ENCODE measurements at places on chromosomes 13 and 19.

DNA sequence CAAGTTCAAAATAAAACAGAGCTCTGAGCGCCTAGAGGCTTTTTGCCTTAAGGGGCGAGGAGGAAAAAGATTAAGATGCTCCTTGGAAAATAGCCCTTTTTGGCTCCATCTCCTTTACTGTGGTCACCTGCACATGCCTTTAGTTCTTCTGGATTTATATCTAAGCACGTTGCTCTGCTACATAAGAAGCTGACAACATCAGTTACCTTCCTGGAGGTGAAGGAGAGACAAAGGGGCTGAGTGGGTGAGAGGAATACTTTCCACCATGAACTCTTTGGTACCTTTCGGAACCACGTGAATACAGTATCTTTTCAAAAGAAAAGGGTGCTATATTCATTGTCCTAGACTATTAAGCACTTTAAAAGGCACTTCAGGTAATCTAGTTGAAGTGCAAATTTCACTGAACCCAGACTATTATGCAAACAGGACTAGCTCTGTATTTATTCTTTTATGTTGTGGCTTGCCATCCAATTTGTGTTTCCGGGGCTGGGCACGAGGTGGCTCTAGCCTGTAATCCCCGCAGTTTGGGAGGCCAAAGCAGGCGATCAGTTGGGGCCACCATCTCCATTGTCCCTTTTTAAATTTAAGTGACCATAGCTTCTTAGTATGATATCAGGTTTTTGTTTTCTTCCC lies 201.5 kb downstream of the TM9SF2 start:
- no peak for DNase-seq

GRCh38 chr19:17830567-17831418 lies 9.5 kb upstream of the INSL3 start:
- peak; percentile 35 for DNase-seq

DNA sequence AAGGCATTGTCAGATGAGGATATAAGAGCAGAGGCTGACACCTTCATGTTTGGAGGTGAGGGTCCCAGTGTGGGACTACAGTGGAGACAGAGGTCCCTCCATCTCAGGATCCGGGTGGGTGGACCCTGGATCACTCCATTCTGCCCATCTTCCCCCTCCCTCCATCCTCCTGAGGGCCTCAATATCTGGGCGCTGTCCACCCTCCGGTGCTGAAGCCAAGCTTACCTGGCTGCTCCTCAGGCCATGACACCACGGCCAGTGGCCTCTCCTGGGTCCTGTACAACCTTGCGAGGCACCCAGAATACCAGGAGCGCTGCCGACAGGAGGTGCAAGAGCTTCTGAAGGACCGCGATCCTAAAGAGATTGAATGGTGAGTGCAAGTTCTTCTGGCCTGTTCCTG lies 11.9 kb downstream of the CYP4F12 start:
- DNase-seq: no peak

DNA sequence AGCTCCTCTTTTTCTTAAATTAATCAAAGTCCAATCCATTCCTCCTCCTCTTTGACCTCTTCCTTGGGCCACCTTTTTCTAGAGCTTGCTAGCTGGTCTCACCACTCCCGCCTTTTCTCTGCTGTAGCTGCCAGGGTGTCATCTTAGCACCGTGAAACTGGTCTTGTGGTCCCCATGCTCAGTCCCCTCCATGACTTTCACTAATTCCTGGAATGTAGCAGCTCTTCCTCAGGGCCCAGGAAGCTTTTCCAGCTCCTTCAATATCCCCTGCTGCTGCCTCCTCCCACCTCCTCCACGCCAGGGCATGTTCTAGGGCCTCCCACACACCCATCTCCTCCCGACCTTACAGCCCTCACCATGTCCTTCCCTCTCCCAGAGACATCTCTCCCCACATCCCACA lies 222.2 kb downstream of the MYO16 start:
- DNase-seq: no peak

DNA sequence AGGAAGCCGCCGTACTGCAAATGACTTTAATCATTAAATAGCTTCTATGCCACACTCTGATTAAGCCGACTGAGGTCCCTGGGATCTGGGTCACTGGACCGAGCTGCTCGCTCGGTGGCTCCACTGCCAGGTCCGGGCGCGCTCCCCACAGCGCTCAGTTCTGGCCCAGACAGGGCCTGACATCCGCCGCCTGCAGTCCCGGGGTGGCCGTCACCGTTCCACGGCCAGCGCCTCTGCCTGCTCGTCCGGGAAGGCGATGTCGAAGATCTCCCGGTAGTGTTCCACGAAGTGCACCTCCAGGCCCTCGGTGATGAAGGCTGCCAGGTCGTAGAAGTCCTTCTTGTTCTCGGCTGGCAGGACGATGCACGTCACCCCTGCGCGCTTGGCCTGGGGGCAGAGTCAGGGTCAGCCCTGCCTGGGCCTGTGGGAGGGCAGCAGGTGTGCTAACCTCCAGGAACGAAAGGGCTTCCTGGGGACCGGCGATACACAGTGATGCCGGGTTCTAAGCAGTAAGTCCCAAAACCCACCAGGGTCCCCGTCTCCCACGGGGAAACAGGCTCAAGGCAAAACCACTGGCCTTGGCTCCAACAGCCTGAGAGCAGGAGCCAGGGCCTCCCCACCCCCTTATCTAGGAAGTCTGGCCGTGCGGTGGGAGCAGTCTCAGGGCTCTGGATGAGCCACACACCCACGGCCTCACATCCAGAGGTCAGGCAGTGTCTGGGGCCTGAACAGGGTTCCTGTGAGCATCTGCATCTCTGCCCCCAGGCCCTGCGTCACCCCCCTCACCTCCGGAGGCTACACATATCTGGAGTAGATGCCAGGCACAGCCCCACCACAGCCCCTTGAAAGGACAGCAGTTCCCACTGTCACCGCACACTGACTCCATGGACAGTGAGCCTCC lies 2.0 kb downstream of the RPL36 start:
- no peak for DNase-seq

DNA sequence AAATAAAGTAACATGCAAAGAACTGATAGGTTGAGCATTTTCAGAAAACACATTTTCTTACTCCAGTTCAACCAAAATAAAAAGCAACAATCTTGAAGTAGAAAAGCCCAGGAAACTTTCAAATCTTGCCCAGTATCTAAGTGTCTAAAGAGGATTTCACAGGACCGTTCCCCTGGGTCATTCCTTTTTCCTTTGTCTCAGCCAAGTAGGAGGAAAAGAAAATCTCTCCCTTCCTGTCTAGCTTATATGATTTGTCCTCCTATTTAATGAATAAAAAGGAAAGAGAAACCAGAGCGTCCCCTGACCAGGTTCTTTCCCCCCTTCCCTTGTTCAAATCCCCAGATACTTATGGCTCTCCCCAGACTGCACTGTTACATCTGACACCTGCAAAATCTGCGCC lies 248.0 kb downstream of the KCTD12 start:
- no peak for DNase-seq

- no peak for DNase-seq
Observed at GRCh38 chr19:16330806-16331690, 6.4 kb downstream of the KLF2 start.

DNA sequence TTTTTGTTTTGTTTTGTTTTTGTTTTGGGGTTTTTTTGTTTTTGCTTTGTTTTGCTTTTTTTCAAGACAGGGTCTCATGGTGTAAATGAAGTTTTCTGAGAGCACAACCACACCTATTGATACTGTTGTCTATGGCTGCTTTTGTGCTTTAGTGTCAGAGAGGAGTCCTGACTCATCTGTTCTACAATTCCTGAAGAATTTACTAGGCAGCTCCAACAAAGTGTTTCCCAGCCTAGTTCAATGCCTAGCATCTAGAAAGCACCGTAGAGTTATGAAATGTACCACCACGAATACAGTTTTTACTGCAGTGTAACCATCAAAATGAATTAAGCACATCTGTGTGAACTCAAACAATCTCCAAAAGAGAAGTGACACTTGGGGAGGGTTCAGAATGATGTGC lies 21.2 kb downstream of the SAFB start:
- DNase-seq: no peak

DNA sequence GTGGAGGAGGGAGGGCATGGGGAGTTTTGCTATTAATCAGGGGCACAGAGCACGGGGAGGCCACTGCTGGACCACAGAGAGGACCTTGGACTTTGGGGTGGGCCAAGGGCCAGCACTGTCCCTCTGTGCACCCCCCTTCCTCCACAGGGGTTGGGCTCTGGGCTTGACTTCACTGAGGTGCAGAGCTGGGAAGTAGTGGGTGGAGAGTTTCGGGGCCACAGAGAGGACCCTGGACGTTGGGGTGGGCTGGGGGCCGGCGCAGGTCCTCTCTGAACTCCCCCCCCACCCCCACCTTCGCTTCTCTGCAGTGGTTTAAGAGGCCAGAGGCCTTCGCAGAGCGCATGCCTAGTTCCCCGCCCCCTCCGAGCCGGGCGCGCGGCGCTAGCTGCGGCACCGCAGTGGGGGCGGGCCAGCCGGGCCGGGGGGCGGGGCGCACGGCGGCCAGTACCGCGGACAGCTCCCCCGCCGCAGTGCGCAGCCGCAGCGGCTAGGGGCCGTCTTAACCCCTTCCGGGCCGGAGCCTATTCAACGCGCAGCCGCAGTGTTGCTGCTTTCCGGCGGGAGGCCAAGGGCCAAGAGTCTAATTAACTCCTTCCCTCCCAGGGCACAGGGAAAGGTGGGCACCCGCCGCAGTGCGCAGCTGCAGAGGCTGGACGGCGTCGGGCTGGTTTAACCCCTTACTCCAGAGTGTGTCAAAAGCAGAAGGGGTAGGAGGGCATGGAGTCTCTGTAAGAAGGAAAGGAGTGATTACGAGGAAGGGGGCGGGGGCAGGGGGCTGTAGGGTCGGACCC lies 3.7 kb downstream of the KCNC3 start:
- DNase-seq: no peak

DNA sequence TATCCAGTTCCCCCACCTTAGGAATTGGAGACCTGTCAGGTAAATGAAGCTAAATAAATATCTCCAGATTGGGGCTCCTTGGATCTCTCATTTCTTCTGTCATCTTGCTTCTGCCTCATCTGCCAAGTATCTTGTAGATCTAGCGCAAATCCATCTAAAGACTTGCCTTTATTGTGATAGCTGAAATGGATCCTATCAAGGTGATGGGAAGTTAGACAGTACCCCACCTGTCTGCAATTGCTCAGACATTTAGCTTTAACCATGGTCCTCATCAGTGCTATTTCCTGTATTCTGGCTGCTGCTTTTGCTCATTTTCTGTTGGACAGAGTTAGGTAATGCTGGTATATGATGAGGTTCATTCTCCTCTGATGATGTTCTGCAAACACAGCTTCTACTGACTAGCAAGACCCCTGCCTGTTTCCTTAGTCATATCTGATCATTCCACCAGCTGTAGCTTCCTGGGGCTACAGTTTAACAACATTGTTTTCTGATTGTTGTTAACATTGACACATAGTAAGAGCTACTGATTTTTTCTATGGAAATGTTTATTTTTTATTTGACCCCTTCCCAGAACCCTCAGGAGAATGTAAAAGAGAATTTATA lies 340.0 kb downstream of the DCT start:
- peak; percentile 6 for DNase-seq

DNA sequence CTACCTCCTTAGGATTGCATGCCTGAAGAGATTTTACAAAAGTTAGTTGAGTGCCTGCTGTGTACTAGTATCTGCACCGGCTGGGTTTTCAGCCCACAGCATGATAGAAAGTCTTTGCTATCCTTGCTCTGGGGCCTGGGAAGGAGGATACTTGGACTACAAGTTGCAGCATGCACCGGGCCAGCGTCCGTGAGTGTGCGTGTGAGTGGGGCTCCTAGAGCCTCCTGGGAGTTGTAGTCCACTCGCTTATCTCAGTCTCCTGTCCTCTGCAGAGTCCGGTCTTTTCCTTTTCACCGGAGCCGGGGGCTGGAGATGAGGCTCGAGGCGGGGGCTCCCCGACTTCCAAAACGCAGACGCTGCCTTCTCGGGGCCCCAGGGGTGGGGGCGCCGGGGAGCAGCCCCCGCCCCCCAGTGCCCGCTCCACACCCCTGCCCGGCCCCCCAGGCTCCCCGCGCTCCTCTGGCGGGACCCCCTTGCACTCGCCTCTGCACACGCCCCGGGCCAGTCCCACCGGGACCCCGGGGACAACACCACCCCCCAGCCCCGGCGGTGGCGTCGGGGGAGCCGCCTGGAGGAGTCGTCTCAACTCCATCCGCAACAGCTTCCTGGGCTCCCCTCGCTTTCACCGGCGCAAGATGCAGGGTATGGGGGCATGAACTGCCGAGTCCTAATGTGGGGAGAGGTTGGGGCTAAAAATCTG lies 20.6 kb downstream of the BRSK1 start:
- no peak for DNase-seq

DNA sequence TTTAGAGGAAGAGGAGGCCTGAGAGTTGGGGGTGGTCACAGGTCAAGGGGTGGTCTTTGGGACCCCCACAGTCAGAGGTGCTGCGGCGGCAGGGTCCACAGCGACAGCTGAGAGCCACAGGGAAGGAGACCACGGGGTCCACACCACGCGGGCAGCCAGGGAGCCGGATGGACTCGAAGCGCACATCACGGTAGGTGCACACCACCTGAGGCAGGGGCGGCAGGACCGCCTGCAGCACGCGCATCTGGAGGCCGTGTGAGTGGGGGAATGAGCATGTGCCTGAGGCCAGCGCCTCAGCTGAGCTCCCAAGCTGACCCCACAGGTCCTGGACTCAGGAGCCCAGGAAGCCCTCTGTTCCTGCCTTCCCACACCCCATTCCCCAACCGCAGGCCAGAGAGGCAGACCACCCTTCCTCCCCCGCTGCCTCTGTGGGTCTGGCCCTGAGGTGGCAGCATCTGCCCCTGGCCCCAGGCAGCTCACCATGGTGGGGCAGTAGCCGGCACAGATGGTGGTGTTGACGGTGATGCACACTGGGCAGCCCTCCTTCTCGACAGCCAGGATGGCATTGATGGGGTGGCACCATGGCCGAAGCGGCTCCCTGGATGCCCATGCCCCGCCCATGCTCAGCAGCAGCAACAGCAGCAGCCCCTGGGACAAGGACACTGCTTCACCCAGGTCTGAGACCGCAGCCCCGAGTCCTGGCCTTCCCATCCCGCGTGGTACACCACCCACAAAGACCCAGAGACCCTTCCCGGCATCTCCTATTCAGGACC lies 638 bp downstream of the LHB start:
- DNase-seq: no peak

DNA sequence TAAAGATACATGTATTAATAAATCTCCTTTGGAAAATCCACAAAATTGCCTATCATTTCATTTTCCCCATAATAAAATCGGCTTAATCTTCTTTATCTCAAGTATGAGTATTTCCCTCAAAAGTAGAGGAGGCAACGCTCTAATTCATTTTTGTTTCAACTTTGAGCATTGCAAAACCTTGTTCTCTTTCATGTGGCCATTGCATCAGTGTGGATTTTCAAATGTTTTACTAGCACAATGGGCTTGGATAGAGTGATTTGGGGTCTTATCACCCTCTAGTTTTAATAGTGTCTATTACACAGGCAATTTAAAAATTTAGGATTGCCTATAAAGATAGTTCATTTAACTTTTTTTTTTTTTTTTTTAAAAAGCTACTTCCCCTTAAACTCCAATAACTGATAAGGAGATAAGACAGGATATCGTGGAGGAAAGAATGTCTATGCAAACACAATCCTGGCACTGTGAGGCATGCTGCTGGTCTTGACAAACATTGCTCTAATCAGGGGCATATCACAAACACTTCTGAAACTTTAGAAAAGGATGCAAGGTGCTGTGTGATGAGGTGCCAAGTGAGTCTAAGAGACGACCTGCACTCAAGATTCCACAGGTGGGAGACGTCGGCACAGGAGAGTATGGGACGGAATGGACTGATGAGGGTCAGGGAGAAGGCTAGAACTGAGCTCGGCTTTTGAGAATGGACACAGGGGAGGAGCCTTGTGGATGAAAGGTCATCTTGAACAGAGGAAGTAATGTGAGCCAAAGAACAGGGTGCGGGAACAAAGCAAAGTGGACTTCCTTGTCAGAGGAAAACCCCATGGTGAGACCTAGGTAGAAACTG lies 199.7 kb downstream of the IRS2 start:
- no peak for DNase-seq

GRCh38 chr13:112657850-112658445 lies 31.9 kb upstream of the ATP11A start:
- peak; percentile 35 for DNase-seq

- no peak for DNase-seq
Observed at GRCh38 chr19:44643605-44644401, at the start of gene PVR. TSS of gene PVR (plus strand) at chr19:44643910. CDS start at chr19:44644097, 187 bp downstream.

Data from skeletal muscle cell (primary cell).